CD4-positive, alpha-beta T cell treated with Interleukin-17A for 4 hours (primary cell): ENCODE measurements at places on chromosomes 1 and 21.

GRCh38 chr1:206716159-206716869 is 31.6 kb downstream of the MAPKAPK2 start:
- no peak for DNase-seq

DNA sequence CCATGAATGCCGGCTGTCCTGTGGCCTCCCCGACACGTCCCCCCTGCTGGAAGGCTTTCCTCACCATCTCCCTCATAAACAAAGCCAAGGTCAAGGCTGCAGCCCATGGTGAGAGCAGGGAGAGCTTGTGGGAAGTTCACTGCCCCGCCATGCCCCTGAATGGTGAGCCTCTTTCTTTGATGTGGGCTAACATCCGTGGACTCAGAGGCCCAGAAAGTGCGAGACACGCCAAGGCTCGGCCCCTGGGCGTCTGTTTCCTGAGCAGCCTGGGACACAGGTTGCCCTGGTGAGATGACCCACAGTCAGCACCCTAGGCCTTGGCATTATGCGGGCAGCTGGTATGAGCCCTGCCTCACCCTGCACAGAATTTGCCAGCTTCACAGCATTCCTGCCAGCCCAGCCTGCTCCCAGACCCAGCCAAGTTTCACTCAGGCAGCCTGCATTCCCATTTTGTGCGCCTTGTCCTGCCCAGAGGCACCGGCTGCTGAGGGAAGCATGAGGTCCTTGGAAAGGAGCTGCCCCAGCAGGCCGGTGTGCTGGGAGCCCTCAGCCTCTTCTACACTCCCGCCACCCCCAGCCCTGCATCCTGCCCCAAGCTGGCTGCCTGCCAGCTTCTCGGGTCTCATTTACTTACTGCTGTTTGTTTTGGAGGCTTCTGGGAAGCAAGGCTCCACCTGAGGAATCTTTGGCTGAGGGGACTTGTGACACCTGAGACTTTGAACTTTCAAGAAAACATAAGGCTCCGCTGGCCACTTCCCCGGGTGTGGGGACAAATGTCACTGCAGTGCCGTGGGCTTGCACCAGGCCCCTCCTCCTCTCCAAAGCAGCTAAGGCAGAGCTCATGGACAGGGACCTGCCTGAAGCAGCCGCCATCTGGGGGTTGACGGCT is 31.9 kb downstream of the NEK2 start:
- peak; percentile 52 for DNase-seq

- DNase-seq = no peak
Observed at GRCh38 chr1:175172503-175172902, 20.1 kb downstream of the KIAA0040 start.

DNA sequence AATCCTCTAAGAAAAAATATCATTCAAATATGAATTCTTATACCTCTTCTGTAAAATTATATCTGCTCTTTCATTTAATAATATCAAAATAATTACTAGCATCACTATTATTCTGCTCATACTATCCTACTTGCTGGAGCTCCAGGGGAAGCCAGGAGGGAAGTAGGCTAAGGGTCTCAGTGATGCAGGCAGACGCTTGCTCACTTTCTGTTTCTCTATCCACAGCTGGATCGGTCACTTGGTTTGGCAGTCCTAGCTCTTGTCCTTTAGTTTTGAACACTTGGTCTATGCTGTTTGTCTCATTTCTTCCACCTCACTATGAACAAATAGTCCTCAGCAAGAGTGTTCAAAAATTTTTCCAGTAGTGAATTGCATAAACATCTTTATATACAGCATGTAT is 11.3 kb downstream of the CCDC190 start:
- no peak for DNase-seq

- DNase-seq = peak; percentile 23
Observed at GRCh38 chr1:110084227-110085078, 14.0 kb upstream of the ALX3 start.

- DNase-seq = no peak
Observed at GRCh38 chr21:36723371-36723881, 24.5 kb downstream of the SIM2 start.

DNA sequence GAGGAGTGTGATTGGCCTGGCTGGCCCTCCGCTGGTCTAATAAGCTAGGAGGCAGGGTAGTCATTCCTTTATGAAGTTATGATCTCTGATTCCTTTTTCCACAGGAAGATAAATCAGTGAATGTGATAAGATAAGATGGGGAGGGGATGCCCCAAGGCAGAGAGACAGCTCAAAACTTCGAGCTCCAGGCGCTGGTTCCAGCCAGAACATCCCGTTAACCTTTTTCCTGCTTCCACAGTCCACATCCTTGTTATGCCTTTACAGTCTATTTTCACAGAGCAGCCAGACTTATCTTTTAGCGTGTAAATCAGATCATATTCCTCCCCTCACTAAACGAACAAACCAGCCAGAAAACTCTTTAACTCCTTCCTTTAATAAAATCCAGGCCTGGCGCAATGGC is 38.5 kb upstream of the BMP8B start:
- DNase-seq = no peak

- no peak for DNase-seq
Observed at GRCh38 chr1:245173446-245174211, 18.8 kb downstream of the KIF26B start.

- DNase-seq = no peak
Observed at GRCh38 chr1:106680216-106680615, 376.3 kb upstream of the PRMT6 start.

DNA sequence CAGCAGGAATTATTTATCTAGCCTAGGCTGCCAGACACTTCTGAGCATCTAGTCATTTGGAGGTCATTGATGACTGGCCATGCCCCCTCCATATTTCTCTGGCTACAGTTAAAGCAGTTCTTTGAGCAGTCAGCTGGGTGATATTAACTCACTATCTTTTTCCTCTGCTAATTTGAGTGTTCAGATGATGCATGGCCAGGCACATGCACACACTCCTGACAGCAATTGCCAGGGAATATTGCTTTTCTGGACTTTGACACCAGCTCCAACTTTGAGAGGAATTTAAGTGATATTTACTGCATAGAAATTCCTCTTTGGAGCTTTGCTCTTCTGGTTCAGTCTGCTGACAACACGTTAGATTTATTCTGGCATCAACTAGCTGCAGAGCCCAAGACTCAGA is 52.6 kb downstream of the CD247 start:
- DNase-seq = no peak

- no peak for DNase-seq
Observed at GRCh38 chr1:178241057-178241456, 147.2 kb downstream of the RASAL2 start.

DNA sequence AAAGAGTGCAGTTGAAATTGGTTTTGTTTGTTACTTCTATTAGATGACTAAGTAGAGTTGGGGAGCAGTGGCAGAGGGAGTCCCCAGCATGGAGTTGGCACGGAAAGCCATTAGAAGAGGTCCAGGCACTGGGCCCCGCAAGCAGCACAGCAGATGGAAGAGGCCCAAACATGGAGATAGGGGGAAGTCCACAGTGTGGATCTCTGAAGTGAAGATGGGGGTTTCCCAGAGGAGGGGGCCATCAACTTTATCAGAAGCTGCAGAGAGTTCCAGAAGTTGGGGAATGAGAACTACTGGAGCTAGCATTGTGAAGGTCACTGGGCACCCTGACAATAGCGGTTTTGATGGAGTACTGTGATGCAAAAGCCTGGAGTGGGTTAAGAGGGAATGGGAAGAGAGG is 30.6 kb downstream of the PAFAH2 start:
- no peak for DNase-seq

- DNase-seq = no peak
Observed at GRCh38 chr21:15775981-15776380, 46.2 kb downstream of the USP25 start.

GRCh38 chr1:193416226-193417024 is 230.0 kb upstream of the B3GALT2 start:
- no peak for DNase-seq

DNA sequence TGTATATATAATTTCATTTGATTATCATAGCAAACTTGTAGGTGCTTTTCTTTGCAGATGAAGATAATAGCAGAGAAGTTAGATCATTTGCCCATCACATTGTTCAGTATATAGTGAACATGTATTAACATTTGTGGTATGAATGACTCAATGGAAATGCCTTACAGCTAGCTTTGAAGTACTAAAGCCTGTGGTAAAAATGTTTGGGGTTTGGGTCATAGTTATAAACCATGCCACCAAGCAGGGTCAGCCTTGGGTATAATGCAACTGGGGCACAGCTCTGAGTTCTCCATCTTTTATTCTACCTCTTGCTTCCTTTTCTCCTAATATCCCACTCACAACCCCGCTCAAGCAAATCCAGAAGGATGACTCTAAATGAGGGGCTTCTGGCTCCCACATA is 141.6 kb downstream of the KCNT2 start:
- no peak for DNase-seq

DNA sequence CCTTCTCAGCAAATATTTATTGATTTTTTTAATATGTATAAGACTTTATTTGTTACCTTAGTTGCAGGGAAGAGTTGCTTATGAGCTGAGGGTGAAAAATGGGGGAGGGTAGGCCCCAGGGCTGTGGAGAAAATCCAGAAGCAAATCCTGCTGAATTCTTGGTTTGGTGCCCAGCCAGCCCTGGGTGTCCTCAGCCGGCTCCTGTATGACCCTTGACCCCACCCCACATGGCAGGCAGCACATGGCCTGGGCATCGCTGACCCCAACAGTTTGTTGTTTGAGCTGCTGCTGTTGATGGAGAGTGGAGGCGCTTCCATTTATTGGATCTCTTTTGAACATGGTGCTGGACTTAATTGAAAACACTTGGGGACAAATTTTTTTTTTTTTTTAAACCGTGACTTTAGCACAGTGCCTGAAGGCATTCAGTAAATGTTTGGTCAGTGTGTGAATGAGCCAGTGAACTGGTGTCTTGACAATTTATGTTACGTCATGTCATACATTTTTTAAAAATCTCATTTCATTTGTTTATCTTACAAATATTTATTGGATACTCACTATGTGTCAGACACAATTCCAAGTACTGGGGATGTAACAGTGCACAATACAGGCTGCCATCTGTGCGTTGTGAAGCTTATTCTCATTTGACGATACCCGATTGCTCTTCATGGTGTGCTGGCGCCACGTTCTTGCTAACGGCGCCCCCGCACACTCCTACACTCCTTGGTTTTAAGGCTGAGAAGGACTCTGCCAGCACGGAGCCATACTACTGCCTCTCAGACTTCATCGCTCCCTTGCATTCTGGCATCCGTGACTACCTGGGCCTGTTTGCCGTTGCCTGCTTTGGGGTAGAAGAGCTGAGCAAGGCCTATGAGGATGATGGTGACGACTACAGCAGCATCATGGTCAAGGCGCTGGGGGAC is 98.8 kb downstream of the MTR start:
- no peak for DNase-seq

GRCh38 chr1:215895276-215895675 is 328.2 kb downstream of the KCTD3 start:
- no peak for DNase-seq

DNA sequence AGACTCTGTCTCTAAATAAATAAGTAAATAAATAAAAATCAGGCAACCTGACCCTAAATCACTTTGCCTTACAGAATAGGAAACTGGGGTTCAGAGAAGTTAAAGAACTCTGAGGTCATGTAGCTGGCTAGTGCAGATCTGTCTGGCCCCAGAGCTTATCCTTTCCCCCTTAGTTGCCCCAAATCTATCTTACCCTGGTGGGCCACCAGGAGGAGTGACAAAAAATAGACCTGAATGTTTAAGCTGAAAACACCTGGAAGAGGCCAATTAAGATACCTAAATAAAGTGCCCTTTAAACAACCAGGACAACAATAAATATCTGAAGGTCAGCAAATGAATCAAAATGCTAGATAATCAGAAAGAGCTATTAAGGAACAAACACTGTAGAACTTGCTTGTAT is 59.7 kb downstream of the TEX35 start:
- DNase-seq = no peak
